ENCODE measurements at places on chromosomes 1 and 21.

GRCh38 chr1:24318615-24319311 is 394 bp upstream of the GRHL3 start:
- DNase-seq, result no peak

- DNase-seq, result no peak
Observed at GRCh38 chr21:39527664-39528381, 76.1 kb downstream of the SH3BGR start.

DNA sequence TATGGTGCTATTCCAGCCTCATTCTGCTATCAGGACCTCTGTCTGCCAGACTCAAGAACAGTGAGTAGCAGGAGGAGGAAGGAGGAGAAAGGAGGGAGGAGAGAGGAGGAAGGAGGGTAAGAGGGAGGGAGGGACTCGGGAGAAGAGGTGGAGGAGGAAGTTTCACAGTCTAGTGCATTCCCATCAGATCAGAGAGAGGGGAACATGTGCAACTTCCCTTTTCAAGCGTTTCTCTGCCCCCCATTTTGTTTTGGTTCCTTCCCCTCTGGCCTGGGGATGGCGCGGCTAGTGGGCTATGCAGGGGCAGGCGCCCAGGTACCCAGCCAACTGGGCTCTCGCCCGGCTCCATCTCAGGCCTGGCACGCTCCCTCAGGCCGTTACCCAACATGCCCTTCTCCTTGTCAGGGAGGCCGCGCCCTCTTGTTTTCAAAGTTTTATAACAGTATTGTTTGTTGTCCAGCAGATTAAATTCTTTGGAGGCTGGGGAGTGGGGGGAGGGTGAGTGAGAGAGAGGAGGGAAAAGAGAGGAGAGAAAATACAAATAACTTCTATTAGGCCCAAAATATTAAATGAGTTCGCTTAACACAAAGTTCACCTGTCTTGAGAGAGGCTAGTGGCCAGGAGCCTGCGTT is 56.0 kb downstream of the CD46 start:
- DNase-seq, result peak; percentile 46

GRCh38 chr21:29490016-29490415 is 191.3 kb downstream of the BACH1 start:
- DNase-seq, result no peak
